ENCODE measurements at places on chromosomes 11 and 22.

GRCh38 chr22:22243033-22243680 lies 1.4 kb upstream of the VPREB1 start:
- no peak for DNase-seq

DNA sequence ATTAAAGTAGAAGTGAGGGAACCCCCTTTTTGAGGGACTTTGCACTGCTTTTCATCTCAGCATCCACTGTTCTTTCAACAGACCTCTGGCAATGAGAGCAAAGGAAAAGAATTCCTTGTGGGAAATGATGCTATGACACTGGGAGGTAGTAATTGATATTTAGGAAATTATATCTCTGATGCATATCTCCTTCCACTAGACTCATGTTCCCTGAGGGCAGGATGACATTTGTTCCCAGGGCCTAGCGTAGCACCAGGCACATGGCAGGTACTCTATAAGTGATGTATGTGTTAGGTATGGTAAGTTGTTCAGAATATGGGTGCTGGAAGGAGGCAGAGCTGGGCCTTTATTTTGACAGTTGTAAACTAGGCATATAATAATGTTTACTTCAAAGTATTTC lies 142.9 kb downstream of the CCDC81 start:
- DNase-seq: no peak

- DNase-seq: peak; percentile 64
These were observed at the start of gene B4GAT1 for GRCh38 chr11:66347425-66348276. B4GAT1 (minus strand) TSS chr11:66347629; CDS start chr11:66347545, 84 bp downstream.

DNA sequence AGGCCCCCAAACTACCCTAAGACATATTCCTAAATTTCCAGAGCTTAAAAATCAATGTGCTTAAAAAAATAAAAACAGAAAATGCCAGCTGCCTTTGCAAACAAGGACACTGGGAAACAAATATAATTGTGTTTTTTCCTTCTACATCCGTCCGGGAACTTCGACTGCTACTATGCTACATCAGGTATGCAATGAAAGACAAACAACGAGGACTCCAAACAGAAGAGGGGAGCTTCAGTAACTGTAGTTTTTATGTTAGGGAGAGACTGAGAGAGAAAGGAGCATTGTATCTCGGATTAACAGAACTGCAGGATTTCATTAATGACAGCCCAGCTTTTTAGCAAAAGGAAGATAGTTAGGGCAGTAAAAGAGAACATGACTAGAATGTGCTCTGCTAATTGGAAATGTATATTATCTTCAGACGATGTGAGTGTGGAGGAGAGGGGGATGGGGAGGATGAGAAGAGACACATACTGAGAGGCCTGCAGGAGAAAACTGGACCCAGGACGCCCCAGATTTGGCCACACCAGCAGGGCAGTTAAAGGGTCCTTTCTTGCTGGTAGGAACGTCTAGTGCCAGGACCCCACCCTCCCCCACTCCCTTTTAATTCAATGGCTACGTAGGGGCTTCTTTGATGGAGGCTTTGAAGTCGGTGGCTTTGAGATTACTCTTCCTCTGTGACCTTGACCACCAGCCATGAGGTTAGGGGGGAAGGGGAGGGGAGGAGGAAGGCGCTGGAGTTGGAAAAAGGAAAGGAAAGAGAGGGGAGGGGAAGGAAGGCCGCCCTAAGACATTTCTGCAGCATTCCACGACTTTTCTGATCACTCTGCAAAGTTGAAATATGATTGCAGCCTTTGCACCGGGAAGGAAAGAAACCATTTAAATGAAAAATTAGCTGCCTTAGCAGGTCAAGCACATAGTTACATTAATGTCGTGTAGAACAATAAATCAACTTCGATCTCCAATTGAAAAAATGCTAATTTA lies 187.1 kb downstream of the BLID start:
- no peak for DNase-seq

DNA sequence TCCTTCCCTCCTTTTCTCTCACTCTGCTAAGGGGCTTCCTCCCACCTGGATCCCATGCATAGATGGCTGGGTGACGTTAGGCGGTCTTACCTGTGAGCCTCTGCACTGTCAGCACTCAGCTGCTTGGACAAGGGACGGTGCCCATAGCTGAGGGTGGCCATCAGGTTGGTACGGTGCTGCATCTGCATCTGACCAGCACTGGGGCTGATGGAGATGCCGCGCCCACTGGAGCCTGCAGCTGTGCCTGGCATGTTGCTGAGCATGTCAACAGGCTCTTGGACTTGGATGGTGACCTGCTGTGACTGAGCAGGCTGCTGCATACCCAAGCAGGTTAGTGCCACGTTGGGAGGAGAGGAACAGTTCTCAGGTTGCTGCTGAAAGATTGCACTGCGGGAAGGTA lies 21.8 kb upstream of the APOA1 start:
- DNase-seq: no peak
